CD4-positive, alpha-beta T cell treated with Interleukin-6 for 4 hours (primary cell): ENCODE measurements at places on chromosomes 13 and 19.

DNA sequence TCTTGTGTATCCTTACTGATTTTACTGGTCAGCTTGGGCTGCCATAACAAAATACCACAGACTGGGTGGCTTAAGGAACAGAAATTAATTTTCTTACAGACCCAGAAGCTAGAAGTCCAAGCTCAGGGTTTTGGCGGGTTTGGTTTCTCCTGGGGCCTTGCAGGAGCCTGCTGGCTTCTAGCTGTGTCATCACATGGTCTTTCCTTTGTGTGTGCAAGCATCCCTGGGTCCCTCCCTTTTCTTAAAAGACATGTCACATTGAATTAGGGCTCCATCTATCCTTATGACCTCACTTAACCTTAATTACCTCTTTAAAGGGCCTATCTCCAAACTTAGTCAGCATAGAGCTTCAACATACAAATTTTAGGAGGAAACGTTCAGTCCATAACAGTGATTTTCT lies 23.4 kb downstream of the UBAC2 start:
- DNase-seq, result no peak

GRCh38 chr13:110371550-110372465 lies 64.7 kb downstream of the COL4A2 start:
- no peak for DNase-seq

GRCh38 chr13:113317031-113317430 lies 20.0 kb downstream of the LAMP1 start:
- no peak for DNase-seq

DNA sequence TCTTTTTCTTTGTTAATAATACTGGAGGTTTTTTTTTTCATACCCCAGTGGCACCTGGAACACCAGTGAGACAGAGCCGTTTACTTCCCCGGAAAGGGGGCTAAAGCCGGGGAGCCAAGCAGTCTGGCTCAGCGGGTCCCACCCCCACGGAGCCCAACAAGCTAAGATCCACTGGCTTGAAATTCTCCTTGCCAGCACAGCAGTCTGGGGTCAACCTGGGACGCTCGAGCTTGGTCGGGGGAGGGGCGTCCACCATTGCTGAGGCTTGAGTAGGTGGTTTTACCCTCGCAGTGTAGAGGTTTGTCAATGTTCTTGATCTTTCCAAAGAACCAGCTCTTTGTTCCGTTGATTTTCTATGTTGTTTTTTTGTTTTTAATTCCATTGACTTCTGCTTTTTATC lies 94.6 kb upstream of the DIAPH3 start:
- DNase-seq, result no peak

- no peak for DNase-seq
These were observed 8.4 kb downstream of the REXO1 start for GRCh38 chr19:1839658-1840540.

DNA sequence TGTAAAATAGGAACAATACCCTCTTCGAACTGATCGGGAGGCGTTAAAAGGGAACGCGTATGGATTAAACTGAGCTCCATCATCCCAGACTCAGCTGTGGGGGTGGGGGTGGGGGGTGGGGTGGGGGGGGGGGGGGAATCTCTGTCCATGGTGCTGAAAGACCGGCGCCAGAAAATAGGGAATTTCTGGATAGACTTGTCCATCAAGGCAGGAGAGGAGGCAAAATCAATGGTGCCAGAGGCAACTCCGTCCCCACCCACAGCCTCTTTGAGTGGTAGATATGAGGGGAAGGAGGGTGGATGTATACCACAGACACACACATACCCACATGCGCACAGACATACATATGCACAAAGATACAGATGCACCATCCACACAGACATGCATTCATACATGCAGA lies 37.4 kb downstream of the ZNF787 start:
- no peak for DNase-seq

GRCh38 chr19:28539759-28540158 lies 673.2 kb downstream of the UQCRFS1 start:
- DNase-seq, result no peak
